ENCODE measurements at places on chromosomes 4 and X. TPM values are rescaled to one million over a fixed set of nuclear protein-coding genes. Genes with fewer than 3 reads are reported as not detected.

NEXMIF gene
- total RNA-seq: 1.7 TPM

NDST4 gene
- 2.2 TPM for total RNA-seq

GRCh38 chr4:77581724-77582123, 23.9 kb upstream of the CXCL13 start:
- DNase-seq: no peak

- no peak for DNase-seq
Observed at GRCh38 chr4:10320130-10320529, 137.1 kb downstream of the ZNF518B start.

DNA sequence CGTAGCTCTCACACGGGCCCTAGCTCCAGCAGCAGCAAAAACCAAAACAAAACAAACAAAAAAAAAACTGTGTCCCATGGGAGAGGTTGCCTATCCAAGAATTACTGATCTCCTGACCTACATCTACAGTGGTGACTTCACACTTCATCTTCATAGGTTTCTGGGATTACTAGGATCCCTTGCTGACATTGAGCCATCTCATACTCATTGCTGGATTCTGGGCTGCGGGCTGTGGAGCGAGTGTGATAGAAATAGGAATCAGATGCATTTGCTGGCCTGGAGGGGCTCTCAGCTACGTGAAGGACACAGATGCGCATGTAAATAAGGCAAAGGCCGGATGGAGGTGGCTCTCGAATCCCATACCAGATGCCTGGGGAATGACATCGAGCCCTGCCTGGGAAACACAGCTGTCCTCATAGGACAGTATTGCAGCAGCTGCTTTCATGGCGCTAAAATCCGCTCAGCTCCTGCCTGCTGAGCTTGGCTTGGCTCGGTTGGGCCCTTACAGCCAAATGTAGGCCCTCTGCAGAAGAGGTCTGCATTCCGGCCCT, 41.7 kb downstream of the CNGA2 start:
- no peak for DNase-seq

- DNase-seq: no peak
Observed at GRCh38 chrX:107571296-107571998, 56.9 kb upstream of the PRPS1 start.
